ENCODE measurements at places on chromosomes 11 and 22.

DNA sequence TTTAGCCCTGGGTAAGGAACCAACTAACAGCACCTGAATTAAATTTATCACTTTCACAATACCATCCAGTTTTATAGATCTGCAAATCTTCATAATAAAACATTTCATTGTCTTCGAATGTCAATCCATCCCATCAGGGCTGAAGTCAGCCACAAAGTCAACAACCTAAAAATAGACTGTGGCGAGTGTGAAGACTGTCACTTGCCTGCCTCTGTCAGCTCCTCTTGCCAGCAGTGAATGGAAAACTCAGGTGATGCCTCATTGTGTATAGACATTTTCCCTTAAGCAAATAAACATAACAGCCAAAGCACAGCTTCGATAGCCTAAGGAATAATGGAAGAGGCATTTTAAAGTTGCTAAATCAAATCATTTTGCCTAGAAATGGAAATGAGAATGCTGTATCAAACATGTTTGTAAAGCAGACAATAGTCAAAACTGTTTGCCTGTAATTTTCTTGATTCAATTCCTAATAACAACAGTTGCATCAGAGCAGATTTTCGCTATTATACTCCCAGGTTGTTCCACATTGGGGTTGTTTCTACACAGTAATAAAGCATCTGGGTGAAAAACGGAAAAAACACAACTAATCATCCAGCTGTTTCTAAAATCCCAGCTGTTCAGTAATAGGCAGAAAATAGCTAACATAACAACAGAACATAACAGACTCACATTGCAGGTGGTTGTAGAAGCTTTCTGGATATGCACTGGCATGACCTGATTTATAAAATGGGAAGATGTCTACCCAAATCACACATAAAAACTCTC, 15.7 kb downstream of the KCNA4 start:
- H3K4me3 ChIP-seq, result no peak overlapping the region
- H3K4me1 ChIP-seq, result no peaks in the 10 kb centered on the region
- H3K27me3 ChIP-seq, result no peaks in the 10 kb centered on the region
- H3K36me3 ChIP-seq, result no peaks in the 10 kb centered on the region

GRCh38 chr11:116513894-116514293, 258.9 kb downstream of the BUD13 start:
- H3K4me3 ChIP-seq, result no peak overlapping the region
- H3K27ac ChIP-seq, result no peak overlapping the region
- peaks cover 36% of the 10 kb centered on the region for H3K27me3 ChIP-seq
- H3K4me1 ChIP-seq, result no peaks in the 10 kb centered on the region
- no peak for DNase-seq
- no peaks in the 10 kb centered on the region for H3K36me3 ChIP-seq

DNA sequence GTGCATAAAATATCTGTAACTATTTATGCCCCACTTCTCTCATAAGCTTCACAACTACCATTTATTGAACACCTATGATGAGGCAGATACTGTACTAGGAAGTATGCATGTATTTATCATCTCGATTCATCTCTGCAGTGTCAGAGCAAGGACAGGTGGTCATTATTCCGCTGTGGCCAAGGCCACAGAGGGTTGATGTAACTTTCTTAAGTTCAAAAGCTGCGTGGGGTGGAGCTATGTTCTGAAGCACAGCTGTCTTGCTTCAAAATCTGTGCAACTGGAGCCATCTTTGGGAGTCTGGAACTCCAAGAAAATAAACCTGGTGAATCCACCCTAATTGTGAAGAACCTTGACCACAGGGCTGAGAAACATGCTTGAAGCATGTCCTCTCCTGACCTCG, 60.2 kb upstream of the HMGXB4 start:
- H3K4me1 ChIP-seq, result no peaks in the 10 kb centered on the region
- no peak overlapping the region for H3K4me3 ChIP-seq
- no peak overlapping the region for H3K27ac ChIP-seq
- peaks cover 12% of the 10 kb centered on the region for H3K27me3 ChIP-seq
- DNase-seq, result no peak

GRCh38 chr22:38077096-38077495, 6.9 kb downstream of the SLC16A8 start:
- peaks cover 9% of the 10 kb centered on the region for H3K36me3 ChIP-seq
- no peak overlapping the region for H3K27ac ChIP-seq
- H3K4me3 ChIP-seq, result no peak overlapping the region
- H3K27me3 ChIP-seq, result peaks cover 10% of the 10 kb centered on the region
- DNase-seq, result no peak

GRCh38 chr11:27973851-27974536, 134.0 kb downstream of the KIF18A start:
- no peak overlapping the region for H3K4me3 ChIP-seq
- H3K27ac ChIP-seq, result no peak overlapping the region
- H3K36me3 ChIP-seq, result no peaks in the 10 kb centered on the region
- H3K27me3 ChIP-seq, result no peaks in the 10 kb centered on the region
- DNase-seq, result no peak

- no peak overlapping the region for H3K4me3 ChIP-seq
- H3K36me3 ChIP-seq, result peaks cover 21% of the 10 kb centered on the region
- H3K4me1 ChIP-seq, result peaks cover 2% of the 10 kb centered on the region
- H3K27me3 ChIP-seq, result no peaks in the 10 kb centered on the region
- H3K27ac ChIP-seq, result no peak overlapping the region
Observed at GRCh38 chr11:17313349-17314231, 37.1 kb downstream of the NUCB2 start.

DNA sequence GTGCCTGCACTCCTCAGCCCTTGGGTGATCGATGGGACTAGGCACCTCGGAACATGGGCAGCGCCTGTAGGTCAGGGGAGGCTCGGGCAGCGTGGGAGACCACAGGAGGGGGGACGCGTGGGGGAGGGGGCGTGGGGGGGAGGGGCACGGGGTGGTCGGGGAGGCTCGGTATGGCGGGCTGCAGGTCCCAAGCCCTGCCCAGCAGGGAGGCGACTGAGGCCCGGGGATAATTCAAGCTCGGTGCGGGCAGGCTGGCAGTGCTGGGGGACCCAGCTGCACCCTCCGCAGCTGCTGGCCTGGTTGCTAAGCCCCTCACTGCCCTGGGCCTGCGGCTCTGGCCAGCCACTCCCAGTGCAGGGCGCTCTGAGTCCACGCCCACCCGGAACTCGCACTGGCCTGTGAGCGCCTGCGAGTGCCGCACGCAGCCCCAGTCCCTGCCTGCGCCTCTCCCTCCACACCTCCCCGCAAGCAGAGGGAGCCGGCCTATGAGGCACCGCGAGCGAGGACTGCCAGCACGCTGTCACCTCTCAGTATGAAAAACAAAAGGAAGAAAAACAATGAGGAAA, 1698.3 kb upstream of the RAG2 start:
- DNase-seq, result no peak
- H3K27me3 ChIP-seq, result no peaks in the 10 kb centered on the region
- no peak overlapping the region for H3K4me3 ChIP-seq
- H3K4me1 ChIP-seq, result no peaks in the 10 kb centered on the region
- H3K27ac ChIP-seq, result no peak overlapping the region
- no peaks in the 10 kb centered on the region for H3K36me3 ChIP-seq

GRCh38 chr11:110830747-110831146, 118.5 kb upstream of the ARHGAP20 start:
- H3K36me3 ChIP-seq, result peaks cover 2% of the 10 kb centered on the region
- no peak overlapping the region for H3K27ac ChIP-seq

GRCh38 chr22:46829941-46830715, 67.7 kb downstream of the TBC1D22A start:
- H3K27ac ChIP-seq, result no peak overlapping the region
- peaks cover 19% of the 10 kb centered on the region for H3K4me1 ChIP-seq
- no peak for DNase-seq
- peaks cover 50% of the 10 kb centered on the region for H3K36me3 ChIP-seq

GRCh38 chr22:48486134-48486532, 1341.5 kb downstream of the BRD1 start:
- peaks cover 49% of the 10 kb centered on the region for H3K27me3 ChIP-seq
- no peak for DNase-seq
- H3K36me3 ChIP-seq, result no peaks in the 10 kb centered on the region

GRCh38 chr11:112477152-112477551, 216.5 kb upstream of the PLET1 start:
- H3K4me1 ChIP-seq, result no peaks in the 10 kb centered on the region
- H3K27ac ChIP-seq, result no peak overlapping the region
- no peak overlapping the region for H3K4me3 ChIP-seq
- no peak for DNase-seq
- H3K27me3 ChIP-seq, result no peaks in the 10 kb centered on the region

GRCh38 chr11:95443386-95443785, 212.4 kb upstream of the SESN3 start:
- peak; percentile 31 for DNase-seq
- H3K27me3 ChIP-seq, result no peaks in the 10 kb centered on the region
- H3K27ac ChIP-seq, result no peak overlapping the region
- no peaks in the 10 kb centered on the region for H3K36me3 ChIP-seq

DNA sequence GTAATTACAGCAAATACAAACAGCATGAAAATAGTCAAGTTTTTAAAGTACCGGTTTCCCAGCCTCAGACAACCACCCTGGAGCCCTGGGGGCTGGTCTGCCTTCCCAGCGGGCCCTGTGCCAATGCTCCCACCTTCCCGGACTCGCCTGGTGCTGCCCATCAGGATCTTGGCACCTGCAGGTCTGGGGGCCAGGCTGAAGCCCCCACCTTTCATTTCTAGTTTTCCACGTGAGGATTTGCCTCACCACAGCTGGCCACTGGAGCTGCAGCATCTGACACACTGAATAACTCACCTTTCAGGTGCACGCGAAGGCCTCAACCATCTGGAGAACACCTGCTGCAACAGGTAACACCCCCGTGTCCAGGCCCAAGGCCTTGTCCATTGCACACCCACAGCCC, 108.7 kb upstream of the THY1 start:
- H3K27ac ChIP-seq, result no peak overlapping the region
- H3K27me3 ChIP-seq, result peaks cover 18% of the 10 kb centered on the region

- peaks cover 45% of the 10 kb centered on the region for H3K36me3 ChIP-seq
- H3K4me3 ChIP-seq, result no peak overlapping the region
- no peaks in the 10 kb centered on the region for H3K27me3 ChIP-seq
- peaks cover 31% of the 10 kb centered on the region for H3K4me1 ChIP-seq
- peak; percentile 70 for DNase-seq
Observed at GRCh38 chr22:46803031-46803880, 40.8 kb downstream of the TBC1D22A start.

DNA sequence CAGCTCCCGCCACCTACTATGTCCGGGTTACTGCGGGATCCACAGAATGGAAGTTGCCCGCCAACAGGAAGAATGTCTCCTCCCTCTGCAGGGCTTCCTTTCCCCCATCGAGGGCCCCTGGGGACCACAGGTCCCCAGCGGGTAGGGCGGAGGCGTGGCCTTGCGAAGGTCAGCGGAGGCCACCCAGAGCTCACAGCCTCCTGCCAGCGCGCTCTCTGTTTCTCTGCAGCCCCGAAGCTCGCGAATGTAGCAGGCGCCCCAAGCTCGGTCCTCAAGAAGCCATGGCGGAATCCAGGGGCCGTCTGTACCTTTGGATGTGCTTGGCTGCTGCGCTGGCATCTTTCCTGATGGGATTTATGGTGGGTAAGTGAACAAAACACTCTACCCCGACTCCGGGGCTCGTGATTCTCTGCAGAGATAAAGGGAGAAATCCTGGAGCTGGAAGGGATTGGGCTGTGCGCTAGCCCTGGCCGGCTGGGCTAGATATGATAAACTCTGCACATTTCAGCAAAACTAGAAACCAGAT, at the start of gene NAALAD2:
Gene NAALAD2, plus strand, starts transcription at position 186 of the 526 bp plus-strand sequence. Its CDS starts 96 bp downstream, at position 282.
- H3K4me1 ChIP-seq, result peaks cover 13% of the 10 kb centered on the region
- H3K27me3 ChIP-seq, result peaks cover 64% of the 10 kb centered on the region
- no peak within 1 kb of the TSS for H3K27ac ChIP-seq
- peak within 1 kb of the TSS; percentile 52 for H3K4me3 ChIP-seq
- peak; percentile 2 for DNase-seq
- H3K36me3 ChIP-seq, result no peaks in the 10 kb centered on the region

Measured in activated naive CD8-positive, alpha-beta T cell treated with anti-CD3 and anti-CD28 coated beads for 36 hours (primary cell).